Brain (organoid and tissue), 16 donors: ENCODE measurements at places on chromosomes 3 and 15.

DNA sequence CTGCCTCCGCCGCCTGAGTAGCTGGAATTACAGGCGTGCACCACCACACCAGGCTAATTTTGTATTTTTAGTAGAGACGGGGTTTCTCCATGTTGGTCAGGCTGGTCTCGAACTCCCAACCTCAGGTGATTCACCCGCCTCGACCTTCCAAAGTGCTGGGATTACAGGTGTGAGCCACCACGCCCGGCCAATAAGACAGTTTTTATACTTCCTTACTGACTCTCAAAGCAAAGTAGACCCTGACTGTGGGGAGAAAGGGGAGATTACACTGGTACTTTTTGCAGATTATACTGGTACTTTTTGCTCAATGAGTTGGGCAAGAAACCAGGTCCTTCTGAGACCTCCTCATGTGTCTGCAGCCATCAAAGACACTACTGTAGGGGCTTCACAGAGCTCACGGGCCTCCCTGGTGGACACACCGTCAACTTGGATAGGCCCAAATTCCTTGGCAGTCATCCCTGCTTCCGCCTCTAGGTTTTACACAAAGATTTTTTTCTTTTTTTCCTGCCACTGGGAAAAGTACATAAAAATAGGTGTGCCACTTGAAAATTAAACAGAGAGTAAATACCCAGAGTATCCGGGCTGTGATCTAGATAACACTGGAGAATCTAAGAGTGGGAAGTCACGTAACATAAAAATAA, 143.3 kb upstream of the WNT5A start:
- DNase-seq: no peak

DNA sequence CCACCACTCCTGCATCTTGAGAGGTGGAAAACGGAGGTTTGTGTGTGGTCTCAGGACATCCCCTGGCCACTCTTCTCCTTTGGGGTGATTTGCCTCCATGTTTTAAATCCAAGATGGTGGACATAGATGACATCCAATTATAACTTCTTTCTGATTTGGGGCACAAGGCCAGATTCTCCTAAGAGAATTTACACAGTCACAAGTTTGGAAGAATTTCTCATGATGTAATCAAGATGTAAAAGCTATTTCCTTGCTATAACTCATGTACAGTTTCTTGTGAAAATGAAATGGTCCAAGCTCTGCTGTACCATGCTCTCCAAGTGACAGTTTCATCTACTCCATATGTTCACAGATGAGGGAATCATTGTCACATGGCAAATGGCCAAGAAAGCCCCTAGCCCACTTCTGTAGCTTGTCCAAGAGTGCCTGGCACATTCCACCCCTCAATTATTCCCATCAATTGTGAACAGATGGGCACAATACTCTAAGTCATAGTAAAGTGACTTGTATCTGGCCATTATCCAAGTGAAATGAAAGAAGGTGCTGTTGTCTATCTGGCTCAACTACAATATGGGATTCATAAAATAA, 134.6 kb upstream of the ROPN1 start:
- DNase-seq: peak; percentile 51

DNA sequence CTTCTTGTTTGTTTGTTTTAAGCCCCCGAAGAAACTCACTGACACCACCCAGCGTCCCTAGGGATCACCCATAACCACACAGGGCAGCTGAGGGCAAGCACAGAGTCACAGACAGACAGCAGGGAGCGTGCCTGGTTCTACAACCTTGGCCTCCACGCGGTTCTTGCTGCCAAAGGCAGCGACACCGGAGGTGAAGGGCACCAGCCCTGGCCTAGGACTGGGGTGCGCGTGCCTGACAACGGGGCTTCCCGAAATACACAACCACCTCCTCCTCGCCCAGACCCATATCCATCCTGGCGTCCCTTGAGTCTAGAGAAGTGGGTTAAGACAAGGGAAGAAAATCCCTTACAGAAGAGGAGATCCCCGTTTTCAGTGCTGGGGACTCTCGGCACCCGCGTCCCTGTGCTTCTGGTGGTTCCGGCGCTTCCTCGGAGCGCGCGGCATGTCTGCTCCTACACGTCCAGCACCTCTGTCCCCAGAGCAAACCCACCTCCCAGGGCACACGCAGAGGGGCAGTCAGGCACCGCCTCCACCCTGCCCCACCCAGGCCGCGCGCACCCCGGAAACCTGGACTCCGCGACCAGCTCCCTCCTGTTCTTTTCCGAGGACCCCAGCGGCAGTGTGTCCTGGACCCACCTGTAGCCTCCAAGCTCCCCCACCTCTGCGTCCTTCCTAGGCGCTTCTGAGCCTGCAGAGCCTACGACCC, 911 bp downstream of the RFTN1 start:
- peak; percentile 41 for DNase-seq

DNA sequence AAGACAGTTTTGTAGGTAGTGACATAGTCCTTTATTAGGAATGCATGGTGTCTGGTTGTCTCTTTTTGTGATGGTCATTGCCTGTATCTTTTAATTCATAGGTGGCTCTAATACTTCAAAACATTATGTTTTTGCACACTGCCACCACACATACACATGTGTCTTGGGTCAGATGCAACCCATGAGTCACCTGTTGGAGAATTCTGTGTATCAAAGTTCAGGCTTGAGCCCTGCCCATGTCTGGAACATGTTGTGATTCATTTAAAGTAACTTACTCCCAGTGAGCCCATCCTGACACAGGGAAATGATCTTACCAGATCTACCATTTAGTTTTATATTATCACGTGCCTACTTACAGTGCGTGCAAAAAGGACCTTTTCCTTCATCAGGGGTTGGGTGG, 142.7 kb downstream of the GHSR start:
- no peak for DNase-seq

DNA sequence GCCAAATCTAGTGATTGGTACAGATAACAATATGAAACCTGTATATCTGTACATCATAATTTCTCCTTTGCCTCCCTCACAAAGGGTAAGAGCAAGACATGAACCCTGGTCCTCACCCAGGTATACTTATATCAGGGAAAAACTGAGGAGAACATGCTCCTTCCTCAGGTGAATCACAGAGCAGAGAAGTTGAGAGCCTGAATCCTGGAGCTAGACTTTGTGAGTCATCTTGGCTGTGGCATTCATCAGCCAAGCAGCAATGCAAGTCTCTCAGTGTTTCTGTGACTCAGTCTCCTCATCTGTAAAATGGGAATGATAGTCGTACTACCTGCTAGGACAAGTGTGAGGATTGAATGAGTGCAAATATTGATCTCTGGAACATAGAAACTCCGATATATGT, 165.7 kb upstream of the ADAMTS9 start:
- DNase-seq: no peak

DNA sequence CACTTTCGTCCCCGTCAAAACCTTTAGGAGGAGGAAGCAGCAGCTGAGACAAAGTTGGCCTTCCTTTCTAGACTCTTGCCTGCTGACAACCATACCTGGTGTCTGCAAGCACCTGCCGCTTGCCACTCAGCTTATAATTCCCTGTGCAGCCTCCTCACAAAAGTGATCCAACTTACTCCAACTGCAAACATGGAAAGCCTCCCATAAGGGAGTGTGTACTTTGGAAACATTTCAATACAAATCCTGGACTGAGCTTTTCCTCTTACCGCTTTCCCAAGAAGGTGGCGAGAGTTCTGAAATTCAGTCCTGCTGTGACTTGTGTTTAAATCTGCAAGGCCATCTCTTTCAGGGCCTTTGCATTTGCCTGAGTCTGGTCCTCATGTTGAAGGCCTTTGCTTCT, 86.8 kb downstream of the LARS2 start:
- DNase-seq: no peak
